ENCODE measurements at places on chromosomes 7 and 10. TPM values are rescaled to one million over a fixed set of nuclear protein-coding genes. Genes with fewer than 3 reads are reported as not detected.

- DNase-seq = no peak
These were observed 6.7 kb downstream of the BNIP3 start for GRCh38 chr10:131975003-131975402.

The DLG5 gene
- total RNA-seq = 6.6 TPM

The SFMBT2 gene
- total RNA-seq = 9.7 TPM

GRCh38 chr10:5987747-5988146, 10.4 kb upstream of the IL15RA start:
- no peak for DNase-seq

DNA sequence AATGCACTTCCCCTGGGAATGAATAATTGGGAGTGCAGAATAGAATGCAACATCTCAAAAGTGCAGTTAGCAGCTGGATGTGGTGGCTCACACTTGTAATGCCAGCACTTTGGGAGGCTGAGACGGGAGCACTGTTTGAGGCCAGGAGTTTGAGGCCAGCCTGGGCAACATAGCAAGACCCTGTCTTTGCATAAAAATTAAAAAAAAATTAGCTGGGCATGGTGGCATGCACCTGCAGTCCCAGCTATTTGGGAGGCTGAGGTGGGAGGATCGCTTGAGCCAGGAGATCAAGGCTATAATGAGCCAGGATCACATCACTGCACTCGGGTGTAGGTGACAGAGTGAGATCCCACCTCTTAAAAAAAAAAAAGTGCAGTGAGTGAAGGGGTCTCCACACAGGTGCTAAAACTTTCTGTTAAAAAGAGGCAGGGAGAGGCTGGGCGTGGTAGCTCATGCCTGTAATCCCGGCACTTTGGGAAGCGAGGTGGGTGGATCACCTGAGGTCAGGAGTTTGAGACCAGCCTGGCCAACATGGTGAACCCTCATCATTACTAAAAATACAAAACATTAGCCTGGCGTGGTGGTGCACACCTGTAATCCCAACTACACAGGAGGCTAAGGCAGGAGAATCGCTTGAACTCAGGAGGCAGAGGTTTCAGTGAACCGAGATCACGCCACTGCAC, 13.5 kb upstream of the ZMIZ1 start:
- no peak for DNase-seq

The PDGFA gene
- total RNA-seq = 8.1 TPM

DNA sequence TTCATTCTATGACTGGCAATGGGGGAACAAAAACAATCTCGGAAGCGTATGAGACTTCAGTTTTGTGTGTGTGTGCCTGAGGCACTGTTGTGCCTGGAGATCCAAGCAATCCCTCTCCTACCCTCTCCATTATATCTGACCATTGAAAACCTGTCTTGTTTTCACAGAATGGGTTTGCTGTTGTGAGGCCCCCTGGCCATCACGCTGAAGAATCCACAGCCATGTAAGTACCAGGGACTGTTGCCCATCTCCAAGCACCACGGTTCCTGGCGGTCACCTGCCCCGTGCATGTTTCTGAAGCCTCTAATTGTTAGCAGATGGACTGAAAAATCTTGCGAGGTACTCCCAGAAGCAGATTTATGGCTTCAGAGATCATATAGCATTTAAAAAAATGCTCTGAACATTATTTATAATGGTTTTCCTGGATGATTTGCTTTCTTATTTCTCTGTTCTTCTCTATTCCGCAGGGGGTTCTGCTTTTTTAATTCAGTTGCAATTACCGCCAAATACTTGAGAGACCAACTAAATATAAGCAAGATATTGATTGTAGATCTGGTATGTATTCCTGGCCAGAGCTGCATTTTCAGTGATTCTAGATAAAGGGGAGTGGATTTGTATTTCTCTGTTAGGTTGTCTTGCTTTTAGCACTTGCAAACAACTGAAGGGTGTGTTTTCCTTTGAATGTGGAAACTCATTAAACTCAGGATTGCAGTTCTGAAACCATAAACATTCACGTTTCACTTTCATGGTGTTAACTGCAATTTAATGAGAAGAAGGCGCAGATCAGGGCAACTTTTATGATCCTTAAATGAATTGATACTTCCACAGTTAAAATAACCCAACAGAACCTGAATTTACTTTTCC, 288.2 kb downstream of the TWIST1 start:
- DNase-seq = no peak

GRCh38 chr7:80053124-80053523, 81.5 kb upstream of the GNAI1 start:
- DNase-seq = no peak

The SPDYE6 gene
- total RNA-seq = not detected

DNA sequence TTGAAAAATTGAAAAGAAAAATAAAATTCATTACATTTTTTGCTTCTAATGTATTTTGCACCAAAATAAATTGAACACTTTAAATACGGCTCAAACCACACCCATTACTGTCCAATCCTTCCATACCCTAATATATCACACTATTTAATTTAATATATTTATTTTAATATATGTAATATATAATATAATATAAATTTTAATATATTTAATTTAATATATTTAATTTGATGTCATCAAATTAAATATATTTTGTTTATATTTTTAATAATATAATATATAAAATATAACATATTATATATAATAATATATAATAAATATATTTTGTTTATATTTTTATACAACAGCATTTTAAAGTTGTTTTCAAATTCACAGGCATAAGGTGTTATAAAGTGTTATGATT, 15.7 kb upstream of the POU6F2 start:
- DNase-seq = no peak

- no peak for DNase-seq
These were observed 881.0 kb upstream of the LRRN3 start for GRCh38 chr7:110209884-110210283.

- no peak for DNase-seq
These were observed 225.1 kb downstream of the GATA3 start for GRCh38 chr10:8279598-8279997.

- DNase-seq = no peak
These were observed 123.8 kb upstream of the RHOBTB1 start for GRCh38 chr10:61067671-61068336.

- no peak for DNase-seq
These were observed 364.1 kb downstream of the RPS24 start for GRCh38 chr10:78397786-78398185.

GRCh38 chr10:68092512-68092911, 16.8 kb upstream of the MYPN start:
- no peak for DNase-seq

- DNase-seq = no peak
These were observed 201.2 kb downstream of the SNX10 start for GRCh38 chr7:26492816-26493215.

The TSPAN12 gene
- 3.5 TPM for total RNA-seq

The ATOH7 gene
- 0.05 TPM for total RNA-seq

DNA sequence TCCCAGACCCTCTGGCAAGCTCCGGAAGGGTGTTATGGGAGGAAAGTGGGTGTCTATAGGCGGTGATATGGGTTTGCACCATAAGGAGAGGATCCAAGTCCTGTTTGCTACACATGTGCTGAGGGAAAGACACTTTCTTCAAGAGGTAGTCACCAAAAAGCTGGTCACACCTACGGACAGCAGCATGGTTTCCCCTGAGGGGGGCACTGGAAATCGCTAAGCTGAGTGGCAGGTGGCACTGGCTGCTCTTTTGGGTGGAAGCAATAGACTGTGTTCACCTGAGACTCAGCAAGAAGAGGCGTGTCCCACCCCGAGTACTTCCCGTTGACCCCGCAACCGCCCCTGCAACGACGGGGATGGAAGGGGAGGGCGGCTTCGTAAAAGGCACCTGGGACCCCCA, 1.8 kb upstream of the FOXI2 start:
- no peak for DNase-seq

GRCh38 chr10:34705563-34705962, 109.5 kb downstream of the PARD3 start:
- DNase-seq = no peak

DNA sequence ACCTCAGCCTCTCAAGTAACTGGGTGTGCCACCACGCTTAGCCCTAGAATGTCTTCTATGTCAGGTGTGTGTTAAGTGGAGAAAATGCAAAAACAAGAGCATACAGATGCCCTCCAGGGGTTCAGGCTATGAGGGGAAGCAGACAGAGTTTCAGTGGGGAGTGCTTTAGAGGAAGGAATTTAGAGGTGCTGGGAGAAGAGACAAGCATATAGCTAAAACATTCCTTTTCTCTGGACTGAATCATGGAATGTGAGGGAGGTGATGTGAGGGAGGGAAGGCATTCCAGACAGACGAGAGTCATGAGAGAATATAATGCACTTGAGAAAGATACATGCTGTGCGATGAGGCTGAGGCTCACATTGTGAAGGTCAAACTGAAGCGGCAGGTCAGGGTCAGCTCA, 6.6 kb upstream of the ZNF786 start:
- no peak for DNase-seq

- no peak for DNase-seq
These were observed 87.0 kb downstream of the SGMS1 start for GRCh38 chr10:50536617-50537240.

- peak; percentile 17 for DNase-seq
These were observed 87.8 kb downstream of the BTRC start for GRCh38 chr10:101441541-101442455.

The SPDYE1 gene
- not detected for total RNA-seq

The AEBP1 gene
- total RNA-seq = 57.4 TPM

DNA sequence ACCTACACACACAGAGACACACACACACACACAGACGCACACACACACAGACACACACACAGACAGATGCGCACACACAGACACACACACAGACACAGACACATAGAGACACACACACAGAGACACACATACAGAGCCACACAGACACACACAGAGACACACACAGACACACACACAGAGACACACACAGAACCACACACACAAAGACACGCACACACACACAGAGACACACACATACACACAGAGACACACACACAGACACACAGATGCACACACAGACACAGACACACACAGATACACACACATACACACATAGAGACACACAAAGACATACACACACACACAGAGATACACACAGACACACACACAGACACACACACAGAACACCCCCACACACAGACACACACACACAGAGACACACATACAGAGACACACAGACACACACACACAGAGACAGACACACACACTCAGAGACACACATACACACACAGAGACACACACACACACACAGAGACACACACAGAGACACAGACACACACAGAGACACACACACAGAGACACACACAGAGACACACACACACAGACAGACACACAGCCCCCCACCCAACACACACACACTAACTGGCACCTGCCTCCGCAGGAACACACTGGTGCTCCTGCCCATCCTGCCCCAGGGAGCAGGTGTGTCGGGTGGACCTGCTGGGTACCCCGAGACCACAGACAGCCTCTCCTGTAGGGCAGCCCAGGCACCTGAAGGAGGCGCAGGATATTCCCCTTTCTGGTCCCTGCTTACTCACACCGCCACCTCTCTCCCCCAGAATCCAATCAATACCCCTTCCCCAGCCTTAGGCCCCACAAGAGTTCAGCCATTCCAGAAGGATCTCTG, 5.4 kb upstream of the FZD9 start:
- no peak for DNase-seq

All from thymus (tissue), 14 donors.